Breast epithelium (tissue), 4 donors: ENCODE measurements at places on chromosomes 6 and 20.

DNA sequence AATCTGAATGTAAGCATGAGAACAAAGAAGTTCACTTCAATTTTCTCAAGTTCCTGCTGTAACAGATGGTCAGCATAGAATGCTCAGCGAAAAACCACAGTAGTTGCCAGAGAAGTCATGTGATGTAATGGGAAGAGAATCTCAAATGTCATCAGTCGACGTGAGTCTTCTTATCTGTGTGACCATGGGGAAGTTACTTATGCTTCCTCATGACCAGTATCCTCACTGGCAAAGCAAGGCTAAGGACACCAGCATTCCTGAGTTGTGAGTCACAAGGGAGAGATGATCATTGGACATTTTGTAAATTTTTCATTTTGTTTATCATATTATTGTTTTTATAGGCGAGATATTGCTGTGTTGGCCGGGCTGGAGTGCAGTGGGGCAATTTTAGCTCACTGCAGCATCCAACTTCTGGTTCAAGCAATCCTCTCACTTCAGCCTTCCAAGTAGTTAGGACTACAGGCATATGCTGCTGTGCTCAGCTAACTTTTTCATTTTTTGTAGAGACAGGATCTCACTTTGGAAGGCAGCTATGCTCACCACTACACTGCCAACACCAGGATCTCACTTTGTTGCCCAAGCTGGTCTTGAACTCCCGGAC, 21.9 kb downstream of the SGK1 start:
- no peak for DNase-seq

DNA sequence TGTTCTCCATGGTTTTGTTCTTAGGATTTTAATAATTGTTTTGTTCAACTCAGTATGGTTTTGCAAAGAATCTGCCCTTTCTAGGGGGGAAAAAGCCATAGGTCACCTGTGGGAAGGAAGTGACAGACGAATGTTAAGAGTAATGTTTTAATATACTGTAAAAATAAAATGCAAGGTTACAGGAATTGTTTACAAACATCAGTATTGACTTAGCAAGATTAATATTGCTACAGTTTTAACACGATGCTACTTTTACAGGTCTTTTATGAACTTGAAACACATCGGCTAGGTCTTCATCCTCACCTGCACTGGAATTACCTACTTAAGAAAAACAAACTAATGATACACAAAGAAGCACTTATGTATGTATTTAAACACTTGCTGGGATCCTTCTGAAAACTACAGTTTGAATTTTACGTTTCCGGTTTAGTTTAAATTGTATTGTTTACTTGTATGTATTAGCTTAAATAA, 1.7 kb upstream of the NKX2-4 start:
- no peak for DNase-seq

DNA sequence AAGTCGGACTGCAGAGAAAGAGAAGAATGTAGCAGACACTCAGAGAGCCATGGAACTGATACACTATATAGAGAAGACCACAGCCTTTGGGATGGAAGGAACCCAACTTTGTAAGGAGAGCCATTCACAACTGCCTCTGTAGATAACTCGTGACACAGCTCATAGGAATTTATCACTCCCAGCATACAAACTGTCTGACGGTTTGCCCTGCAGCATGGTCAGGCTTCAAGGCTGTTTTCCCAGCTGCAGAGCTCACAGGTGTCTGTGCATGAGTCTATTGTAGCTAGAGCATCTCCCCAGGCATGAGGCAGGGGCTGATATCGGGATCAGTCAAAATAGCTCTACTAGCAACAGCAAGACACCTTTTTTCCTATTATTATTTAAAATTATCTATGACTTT, 130.5 kb upstream of the DTNBP1 start:
- DNase-seq = no peak

- no peak for DNase-seq
Observed at GRCh38 chr6:43129434-43130194, 41.5 kb upstream of the SRF start.

DNA sequence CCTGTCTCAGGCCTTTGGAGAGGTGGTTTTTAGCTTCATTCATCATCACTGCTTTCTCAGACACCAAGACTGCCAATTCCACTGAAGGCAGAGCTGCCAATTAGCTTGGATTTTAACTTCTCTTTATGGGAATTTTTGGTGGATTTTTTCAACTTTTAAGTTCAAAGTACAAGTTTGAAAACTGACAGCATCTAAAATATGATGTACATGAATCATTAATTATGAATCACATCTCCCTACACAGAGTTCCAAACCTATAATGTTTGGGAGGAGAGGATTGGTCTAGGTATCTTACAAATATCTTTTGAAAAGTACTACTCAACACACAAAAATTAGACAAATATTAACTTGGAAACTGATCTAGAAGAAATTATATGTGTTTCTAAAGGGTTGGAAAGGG, 25.5 kb downstream of the CNKSR3 start:
- no peak for DNase-seq

- DNase-seq = no peak
Observed at GRCh38 chr6:35058865-35059522, 82.1 kb downstream of the TCP11 start.

GRCh38 chr6:9316831-9317230, 881.5 kb upstream of the SLC35B3 start:
- DNase-seq = no peak

- no peak for DNase-seq
Observed at GRCh38 chr6:156563714-156564113, 213.5 kb upstream of the ARID1B start.

- no peak for DNase-seq
Observed at GRCh38 chr6:127219869-127220268, 46.8 kb upstream of the RNF146 start.

DNA sequence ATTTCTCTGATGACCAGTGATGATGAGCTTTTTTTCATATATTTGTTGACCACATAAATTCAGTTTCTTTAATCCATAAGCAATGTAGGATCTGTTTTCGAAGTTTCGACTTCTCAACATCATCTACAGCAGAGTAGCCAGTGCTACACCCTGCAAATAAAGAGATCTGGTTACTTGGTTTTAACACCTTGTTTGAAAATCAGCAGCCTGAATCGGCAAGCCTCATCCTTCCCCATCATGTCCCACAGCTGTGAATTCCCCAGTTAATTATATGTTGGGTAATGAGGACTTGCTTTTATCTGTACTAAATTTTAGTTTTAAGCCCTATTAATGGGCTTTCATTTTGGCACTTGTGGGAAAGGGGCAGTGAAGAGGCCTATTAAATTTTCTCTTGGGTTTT, 80.6 kb downstream of the BMP2 start:
- DNase-seq = no peak

GRCh38 chr6:15513801-15514711, 148.8 kb downstream of the DTNBP1 start:
- no peak for DNase-seq

- no peak for DNase-seq
Observed at GRCh38 chr6:163662604-163663225, 248.2 kb downstream of the QKI start.

DNA sequence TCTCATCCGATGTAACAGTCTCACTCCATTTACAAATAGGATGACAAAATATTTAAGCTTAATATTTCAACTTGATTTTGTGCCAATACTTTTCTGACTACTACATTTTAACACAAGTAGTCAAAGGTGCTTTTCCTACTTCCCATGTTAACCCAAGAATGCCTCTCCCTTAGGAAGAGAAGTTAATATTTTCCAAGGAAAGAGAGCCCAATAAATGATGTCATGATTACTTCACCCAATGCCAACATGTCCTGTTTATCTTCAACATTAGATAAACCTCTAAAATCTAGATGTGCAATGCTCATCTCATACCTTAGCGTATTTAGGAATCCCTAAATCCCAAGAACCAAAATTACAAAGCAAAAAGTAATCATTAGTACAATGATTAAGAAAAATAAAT, 156.7 kb upstream of the TENT5A start:
- no peak for DNase-seq

DNA sequence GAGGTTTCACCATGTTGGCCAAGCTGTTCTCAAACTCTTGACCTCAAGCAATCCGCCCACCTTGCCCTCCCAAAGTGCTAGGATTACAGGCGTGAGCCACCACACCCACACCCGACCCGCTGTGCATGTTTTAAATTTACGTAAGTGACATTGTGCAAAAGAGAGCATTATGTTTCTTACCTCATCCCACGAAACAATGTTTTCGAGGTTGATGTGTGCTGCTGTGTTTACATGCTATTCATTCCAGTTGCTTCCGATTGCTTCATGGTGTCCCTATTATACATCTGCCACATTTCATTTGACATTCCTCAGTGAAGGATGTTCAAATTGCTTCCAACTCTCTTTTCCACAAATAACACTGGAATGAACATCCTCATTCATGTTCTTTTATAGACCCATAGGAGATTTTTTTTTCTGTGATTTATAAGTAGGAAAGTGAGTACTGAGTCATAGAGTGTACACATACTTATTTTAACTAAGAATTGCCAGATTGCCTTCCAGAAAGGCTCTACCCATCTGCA, 403.9 kb upstream of the JARID2 start:
- DNase-seq = no peak
